ENCODE measurements at places on chromosomes 7 and 10.

DNA sequence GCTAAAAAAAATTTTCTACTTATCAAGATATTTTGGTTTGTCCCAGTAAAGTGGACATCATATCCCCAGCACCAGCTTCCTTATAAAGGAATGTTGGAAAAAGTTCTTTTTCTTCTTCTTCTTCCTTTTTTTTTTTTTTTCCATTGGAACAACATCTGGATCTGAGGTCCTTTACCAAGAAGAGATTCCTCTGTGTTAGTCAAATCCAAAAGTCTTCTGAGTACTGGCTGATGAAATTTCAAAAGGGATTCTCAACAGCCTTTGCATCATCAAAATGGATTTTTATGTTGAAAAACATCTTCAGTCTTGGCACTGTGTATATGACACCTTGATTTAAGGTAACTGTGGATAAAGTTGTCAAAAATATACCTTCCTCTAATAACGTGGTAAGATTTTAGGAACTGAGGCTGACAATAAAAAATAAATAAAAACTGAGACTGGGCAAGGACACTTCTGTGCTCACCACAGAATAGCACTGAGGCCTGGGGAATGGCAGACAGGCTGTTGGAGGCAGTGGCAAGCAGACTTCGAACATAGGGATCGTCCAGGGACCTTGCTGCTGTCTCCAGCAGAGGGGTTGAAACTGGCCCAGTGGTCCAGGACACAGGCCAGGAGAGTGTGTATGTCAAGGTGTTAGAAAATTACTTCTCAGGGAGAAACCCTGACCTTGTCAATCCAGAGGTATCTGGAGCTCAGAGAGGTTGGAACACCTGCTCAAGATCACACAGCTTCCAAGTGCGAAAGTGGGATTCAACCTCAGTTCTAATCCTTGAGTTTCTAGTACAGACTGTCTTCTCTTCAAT, 130.4 kb downstream of the PTPN20 start:
- DNase-seq: no peak

DNA sequence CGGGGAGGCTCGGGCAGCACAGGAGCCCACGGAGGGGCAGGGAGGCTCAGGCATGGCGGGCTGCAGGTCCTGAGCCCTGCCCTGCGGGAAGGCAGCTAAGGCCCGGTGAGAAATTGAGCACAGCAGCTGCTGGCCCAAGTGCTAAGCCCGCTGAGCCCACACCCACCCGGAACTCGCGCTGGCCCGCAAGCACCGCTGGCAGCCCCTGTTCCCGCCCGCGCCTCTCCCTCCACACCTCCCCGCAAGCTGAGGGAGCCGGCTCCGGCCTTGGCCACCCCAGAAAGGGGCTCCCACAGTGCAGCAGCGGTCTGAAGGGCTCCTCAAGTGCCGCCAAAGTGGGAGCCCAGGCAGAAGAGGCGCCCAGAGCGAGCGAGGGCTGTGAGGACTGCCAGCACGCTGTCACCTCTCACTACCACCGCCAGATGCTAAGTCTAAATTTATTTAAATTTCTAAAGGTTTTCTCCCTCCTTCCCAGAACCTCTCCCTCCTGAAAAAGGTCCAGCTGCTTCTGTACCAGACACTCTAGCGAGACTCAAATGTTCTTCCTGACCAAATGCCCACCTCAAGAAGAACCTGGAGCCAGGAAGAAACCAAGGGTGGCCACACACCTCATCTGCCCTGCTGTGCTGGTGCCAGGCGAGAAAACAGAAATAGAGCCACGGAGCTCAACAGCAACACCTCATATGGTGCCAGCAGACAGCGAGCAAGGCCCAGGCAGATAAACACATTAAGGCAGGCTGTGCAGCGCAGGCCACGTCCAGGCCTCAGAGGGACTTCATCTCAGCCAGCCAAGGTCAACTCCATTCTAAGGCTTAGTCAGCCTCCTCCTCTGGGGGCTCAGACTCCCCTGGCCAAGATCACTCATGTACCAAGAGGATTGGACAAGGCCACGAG, 47.0 kb downstream of the KCNMA1 start:
- no peak for DNase-seq

DNA sequence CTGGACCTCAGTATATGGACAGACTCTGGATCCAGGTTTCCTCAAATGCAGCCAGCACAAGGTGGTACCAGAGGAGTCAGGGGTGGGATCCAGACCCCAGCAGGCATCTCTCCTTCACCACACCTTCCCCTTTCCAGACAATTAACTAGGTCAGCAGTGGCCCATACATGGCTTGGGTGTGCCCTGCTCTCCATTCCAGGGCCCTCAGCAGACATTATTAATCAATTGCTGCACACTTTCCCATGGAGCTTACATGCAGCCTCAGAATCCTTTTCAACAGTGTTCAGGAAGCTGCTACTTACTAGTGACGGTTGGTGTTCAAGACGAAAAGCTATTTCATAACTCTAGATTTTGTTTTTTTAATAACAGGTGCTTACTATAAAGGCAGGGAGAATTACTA, 6.0 kb downstream of the COL13A1 start:
- no peak for DNase-seq

- no peak for DNase-seq
Measured at GRCh38 chr10:110643653-110644597, at the start of gene RBM20. Gene RBM20 (plus strand): TSS chr10:110644336. CDS start chr10:110644455, 119 bp downstream.

- no peak for DNase-seq
Measured at GRCh38 chr7:105820363-105821066, 55.9 kb downstream of the ATXN7L1 start.

DNA sequence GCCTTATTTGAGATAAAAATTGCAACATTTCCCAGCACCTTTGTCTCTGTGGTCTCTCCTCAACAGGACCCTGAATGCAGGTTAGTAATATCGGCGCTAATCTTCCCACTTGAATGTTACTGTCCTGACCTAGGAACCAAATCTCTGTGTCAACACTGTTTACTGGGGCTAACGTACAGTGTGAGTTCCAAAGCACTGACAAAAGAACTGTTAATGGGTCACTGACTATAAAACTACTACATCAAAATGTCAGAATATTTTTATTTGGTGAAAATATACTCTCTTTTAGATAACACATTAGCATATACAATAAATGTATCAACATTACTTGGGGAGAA, 33.3 kb downstream of the CACUL1 start:
- no peak for DNase-seq

- DNase-seq: no peak
Measured at GRCh38 chr7:80641548-80641947, 3.1 kb downstream of the CD36 start.

GRCh38 chr7:47438411-47439029, 143.4 kb downstream of the TNS3 start:
- no peak for DNase-seq

- no peak for DNase-seq
Measured at GRCh38 chr7:53428045-53428444, 392.6 kb downstream of the POM121L12 start.

DNA sequence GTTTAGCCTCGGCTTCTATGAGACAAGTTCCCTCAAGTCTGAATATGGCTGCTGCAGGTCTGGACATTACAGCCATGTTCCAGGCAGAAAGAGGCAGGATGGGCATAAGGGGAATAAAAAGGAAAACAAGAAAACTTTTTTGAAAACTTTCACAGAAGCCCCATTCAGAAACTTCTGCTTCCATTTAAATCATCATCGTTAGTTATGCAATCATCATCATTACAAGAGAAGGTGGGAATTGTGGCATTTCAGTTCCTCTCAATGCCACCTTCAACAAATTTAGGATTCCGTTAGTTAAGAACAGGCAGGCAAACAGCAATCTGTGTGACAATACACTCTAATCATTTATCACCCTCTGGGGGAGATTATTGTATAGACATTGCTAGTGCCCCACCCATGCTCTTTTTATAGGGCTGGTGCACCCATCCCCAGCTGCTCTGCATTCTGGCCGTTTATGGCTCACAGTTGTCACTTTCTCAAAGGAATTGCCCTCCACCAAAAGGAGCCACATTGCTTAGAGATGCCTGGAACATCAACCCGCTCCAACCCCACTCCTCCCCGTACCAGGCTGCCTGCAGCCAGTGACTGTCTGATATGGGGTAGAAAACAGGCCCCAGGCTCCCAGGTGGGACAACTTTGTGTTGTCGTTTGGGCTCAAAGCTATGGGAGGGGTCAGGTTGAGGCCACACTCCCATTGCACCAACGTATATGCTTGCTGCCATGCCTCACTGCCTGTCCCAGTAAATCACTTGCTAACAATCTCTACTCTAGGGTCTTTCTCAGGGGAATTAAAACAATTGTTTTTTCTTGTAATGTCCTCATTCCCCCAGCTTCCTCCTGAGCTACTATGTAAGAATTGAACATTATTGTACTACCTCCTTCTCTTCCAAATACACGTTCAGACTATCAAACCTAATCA, 24.2 kb downstream of the ITGB8 start:
- no peak for DNase-seq

GRCh38 chr7:139645572-139646523, 122.4 kb downstream of the CLEC2L start:
- peak; percentile 48 for DNase-seq

GRCh38 chr7:125444864-125445263, 515.2 kb upstream of the POT1 start:
- no peak for DNase-seq

DNA sequence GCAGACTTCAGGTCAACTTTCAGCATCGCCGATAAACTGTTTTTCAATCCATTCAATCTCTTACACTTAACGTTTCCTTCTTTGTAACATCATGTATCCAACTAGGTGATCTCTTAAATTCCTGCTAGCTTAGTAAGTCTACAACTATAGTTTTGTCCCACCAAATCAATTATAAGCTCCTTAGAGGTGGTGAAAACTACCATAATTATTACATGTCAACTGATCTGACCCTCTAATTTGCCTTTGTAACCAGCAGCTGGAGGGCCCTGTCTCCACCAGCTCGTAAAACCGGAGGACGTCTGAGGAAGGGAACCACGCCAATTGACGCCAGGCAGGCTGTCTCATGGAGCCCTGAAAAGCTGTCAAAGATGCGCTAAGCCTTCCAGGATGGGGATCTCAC, 113.4 kb downstream of the ABCC2 start:
- no peak for DNase-seq

GRCh38 chr10:17764142-17764541, 12.1 kb downstream of the TMEM236 start:
- no peak for DNase-seq

DNA sequence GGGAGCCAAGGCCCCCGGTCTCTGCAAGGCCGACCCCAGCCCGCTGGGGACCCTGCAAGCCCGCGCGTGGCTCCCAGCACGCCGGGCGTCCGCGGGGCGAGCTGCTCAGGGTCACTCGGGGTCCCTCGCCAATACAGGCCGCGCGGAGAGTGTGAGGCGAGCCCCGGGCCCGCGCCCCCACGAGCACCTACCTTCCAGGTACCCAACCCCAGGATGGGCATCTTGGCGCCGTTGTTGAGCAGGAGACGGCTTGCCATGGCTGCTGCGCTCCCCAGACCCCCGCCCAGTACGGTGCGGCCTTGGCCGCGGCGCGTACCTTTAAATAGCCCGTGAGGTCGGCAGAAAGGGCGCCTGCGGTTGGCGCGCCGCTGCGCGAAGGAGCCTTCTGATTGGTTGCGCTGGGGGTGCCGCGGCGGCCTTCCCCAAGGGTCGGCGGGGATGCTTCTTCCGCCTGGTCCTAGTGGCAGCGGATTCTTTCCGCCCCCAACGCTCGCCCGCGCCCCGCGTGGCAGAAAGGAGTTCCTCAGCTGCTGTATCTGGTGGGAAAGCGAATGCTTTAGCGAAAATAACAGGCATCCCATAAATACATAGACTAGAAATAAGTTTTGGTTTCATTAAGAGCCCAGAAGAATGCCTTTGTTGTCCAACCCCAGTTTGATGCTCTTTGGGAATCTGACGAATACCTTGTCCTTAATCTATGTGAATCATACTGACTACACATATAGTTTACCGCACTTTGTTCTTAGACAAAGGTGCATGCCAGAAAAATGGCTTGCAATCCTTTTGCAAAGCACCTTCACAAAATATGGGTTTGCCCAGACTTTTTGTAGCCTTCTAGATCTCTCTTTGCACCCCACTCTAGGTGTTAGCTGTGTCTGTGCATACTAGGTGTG, at the start of gene AKR1B1:
AKR1B1 (minus strand) TSS at position 295 of the 893 bp plus-strand sequence; CDS start at position 257, 38 bp downstream.
- peak; percentile 78 for DNase-seq

DNA sequence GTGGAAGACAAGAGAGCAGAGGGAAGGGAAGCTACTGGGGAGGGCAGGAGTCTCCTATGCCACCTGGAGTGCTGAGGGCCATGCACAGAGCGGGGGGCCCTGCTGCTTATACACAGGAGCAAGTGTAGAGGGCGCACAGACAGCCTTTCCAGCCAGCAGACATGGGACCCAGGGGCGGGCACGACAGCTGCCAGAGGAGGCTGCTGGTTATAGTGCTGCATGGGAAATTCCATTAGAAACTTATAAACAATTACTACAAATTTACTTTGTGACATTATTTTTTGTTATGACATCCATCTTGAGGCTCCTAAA, 90.5 kb downstream of the WDFY4 start:
- no peak for DNase-seq

DNA sequence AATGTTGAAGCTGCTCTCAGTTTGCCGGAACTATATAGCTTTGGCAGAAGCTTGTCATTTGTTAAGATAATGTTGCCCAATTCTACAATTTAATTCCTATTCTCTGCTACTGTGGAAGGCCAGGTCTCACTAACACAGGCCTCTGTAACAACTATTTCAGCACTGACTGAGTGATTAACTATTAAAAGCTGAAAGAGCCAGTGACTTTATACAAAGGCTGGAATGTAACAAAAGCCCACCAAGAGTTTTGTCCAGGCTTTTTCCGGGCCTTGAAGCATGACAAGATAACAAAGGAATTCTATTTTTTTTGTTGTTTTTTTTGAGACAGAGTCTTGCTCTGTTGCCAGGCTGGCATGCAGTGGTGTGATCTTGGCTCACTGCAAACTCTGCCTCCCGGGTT, 795.6 kb downstream of the PHTF2 start:
- no peak for DNase-seq

- DNase-seq: no peak
Measured at GRCh38 chr10:110260746-110261477, 43.8 kb downstream of the SMNDC1 start.

GRCh38 chr10:129785536-129785981, 178.5 kb downstream of the EBF3 start:
- DNase-seq: no peak

- DNase-seq: no peak
Measured at GRCh38 chr10:103491729-103492364, 1.7 kb upstream of the NEURL1 start.

DNA sequence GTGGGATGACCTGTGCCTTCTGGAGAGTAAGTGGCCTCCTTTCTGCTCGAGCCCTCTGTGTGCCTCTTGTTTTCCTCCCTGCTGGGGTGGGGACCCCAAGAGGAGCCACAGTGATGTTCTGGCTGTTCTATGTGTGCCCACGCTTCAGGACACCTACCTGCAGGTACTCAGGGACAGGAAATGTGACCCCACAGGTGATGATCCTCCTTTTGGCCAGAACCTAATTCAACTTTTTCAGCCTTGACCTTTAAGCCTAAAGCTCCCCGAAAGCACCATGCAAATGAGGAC, 70.3 kb downstream of the VWA2 start:
- no peak for DNase-seq

GRCh38 chr10:113126229-113127201, 176.5 kb downstream of the TCF7L2 start:
- DNase-seq: peak; percentile 6

DNA sequence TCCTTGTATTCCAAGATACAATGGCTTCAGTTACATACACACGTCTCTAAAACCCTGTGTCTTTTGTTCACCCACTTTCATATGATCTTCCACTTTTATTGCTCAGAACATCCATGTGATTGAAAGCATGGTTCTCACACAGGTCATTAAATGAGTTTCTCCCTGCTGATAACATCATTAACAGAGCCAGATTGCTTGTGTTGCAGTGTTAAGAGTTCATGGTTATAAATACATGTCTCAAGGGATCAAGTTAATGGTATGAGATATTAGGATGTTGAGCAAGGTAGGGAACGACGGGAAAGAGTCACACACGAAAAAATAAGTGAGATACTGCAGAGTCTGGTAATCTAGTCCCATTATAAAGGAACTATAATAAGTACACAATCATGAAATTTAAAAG, 861.5 kb downstream of the SORCS1 start:
- DNase-seq: no peak
